ENCODE measurements at places on chromosomes 1 and 21.

DNA sequence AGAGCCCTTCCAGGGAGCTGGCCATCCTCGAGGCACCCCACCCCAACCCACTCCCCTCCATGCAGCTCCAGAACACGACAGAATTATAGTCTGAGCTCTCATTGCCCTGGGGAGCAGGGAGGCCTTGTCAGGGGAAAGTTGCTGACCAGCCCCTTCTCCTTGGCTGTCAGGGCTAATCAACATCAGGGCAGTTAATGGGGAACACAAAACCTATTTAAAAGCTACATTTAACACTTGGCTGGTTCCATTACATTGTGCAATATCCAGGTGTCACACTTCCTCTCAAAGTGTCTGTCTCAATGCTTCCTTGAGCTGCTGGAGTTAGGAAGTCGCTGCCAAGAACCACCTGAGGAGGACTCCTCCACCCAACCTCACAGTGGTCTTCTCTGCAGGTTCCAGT, 111.8 kb upstream of the GRIK3 start:
- DNase-seq, result no peak

DNA sequence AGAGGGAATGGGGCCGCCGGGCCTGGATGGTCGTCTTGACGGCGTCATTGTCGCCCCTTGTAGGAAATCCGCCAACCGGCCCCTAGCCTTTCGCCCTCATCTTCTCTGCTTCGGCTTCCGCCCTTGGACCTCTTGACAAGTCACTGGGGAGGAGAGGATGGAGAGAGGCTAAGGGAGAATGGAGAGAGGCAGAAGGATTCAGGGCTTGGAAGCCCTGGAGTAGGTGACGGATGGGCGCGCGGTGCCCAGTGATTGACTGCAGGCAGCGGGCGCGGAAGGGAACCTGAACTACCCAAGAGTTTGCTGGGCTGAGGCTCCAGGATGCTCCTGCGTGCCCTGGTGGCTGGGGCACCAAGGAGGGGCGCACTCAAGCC, 651 bp downstream of the PDE4B start:
- no peak for DNase-seq

- DNase-seq, result peak; percentile 89
These were observed 55.5 kb upstream of the PSEN2 start for GRCh38 chr1:226814751-226815537.

- DNase-seq, result no peak
These were observed 20.0 kb upstream of the ZNF326 start for GRCh38 chr1:89974696-89975470.

DNA sequence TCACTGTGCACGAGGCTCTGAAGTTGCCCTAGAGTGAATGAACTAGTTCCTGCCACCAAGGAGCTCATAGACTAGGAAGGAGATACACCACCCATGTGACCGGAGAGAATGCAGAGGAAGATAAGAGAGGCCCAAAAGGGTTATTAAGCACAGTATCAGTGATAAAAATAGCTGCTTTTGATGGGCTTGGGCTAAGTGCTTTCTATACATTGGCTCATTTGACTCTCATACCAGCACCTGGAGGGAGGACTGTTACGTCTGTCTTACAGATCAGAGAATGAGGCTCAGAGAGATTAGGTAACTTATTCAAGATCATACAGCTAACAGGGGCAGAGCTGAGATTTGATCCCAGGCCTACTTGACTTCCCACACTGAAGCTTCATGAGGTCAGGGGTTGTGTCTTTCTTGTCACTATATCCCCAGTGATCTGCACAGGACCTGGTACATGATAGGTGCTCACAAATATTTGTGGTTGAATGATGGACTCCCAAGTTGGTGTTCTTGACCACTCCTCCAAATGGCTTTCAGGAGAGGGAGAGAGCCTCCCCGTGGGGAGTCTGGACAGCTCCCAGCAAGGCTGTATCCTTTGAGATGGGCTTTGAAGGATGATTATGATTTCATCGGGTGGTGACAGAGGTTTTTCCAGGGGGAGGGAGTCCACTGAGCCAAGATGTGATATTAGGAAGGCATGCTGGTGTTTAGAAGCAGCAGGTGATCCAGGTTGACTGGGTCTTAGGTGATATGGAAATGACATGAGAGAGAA, 14.4 kb downstream of the PPFIA4 start:
- DNase-seq, result no peak

GRCh38 chr21:41878831-41879189, 334 bp downstream of the PRDM15 start:
- DNase-seq, result peak; percentile 47

DNA sequence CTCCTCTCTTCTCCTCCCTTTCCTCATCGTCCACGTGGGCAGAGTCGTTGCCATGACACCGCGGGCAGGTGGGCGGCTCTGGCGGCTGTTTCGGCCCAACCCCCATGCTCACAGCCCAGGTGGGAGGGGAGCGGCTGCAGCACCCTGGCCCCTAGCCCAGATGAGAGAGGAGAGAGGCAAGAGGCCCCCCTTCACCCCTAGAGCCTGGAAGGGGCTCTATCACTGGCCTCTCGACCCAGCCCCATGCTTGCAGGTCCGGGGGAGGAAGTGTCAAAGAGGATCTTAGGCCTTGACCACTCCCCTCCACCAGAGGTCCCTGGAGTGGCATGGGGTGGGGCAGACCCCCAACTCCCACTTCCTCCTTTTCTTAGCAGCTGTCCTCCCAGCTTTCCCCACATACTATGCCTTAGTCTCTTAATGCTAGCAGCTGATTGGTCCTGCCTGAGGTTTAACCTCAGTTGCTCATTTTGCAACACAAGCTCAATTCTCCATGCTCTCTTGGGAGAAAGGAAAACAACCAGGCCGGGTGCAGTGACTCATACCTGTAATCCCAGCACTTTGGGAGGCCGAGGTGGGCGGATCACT, 10.4 kb downstream of the DLGAP3 start:
- DNase-seq, result no peak

DNA sequence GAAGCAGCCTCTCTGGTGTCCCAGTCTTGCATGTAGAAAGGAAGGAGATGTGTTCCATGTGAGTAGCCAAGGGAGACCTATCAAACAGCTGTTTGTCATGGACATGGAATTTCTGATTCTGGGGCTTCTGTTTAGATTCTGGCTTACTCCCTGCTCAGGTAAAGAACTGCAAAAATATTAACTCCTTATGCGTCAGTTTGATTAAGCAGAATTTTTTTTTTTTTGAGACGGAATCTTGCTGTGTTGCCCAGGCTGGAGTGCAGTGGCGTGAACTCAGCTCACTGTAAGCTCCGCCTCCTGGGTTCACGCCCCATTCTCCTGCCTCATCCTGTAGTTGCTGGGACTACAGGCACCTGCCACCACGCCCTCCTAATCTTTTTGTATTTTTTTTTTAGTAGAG, 6.8 kb downstream of the ARV1 start:
- DNase-seq, result no peak
